ENCODE measurements at places on chromosomes 7 and 10. TPM values are rescaled to one million over a fixed set of nuclear protein-coding genes. Genes with fewer than 3 reads are reported as not detected.

The EPDR1 gene
- 4.3 TPM for polyA plus RNA-seq

The DNAJB12 gene
- polyA plus RNA-seq = 15.9 TPM

The CRYGN gene
- polyA plus RNA-seq = not detected

The SEMA3D gene
- 0.18 TPM for polyA plus RNA-seq

The IKZF1 gene
- 1.6 TPM for polyA plus RNA-seq

The NANOS1 gene
- 0.07 TPM for polyA plus RNA-seq

The MET gene
- polyA plus RNA-seq = 10.2 TPM

The SHH gene
- 3.9 TPM for polyA plus RNA-seq

The KLF14 gene
- not detected for polyA plus RNA-seq

The ABLIM1 gene
- polyA plus RNA-seq = 14.8 TPM

The DPYSL4 gene
- polyA plus RNA-seq = 0.28 TPM

The GBX1 gene
- not detected for polyA plus RNA-seq

GRCh38 chr10:79017882-79018520 lies 50.8 kb upstream of the ZMIZ1 start:
- DNase-seq = no peak
- H3K4me1 ChIP-seq = peaks cover 8% of the 10 kb centered on the region
- H3K27ac ChIP-seq = no peak overlapping the region
- H3K36me3 ChIP-seq = no peaks in the 10 kb centered on the region

DNA sequence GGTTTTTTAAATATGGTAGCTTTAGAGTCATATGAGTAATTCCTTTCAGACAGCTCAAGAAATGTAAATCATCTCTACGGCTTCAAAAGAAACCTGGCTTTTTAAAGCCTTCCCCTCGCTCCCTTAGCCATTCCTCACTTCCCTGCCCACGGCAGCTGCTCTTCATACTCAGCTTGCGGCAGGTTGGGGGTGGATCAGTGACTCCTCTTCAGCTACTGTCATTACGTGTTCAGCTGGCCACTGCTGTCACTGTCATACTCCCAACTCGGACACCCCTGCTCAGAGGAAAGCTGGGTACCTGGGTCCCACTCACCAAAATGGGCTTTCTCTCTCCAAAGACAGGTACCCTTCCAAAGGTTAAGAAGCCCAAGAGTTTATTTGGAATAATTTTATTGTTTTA lies 6.6 kb downstream of the YWHAG start:
- H3K27ac ChIP-seq = no peak overlapping the region
- no peak overlapping the region for H3K4me3 ChIP-seq
- H3K4me1 ChIP-seq = peaks cover 28% of the 10 kb centered on the region
- H3K36me3 ChIP-seq = peaks cover 8% of the 10 kb centered on the region
- no peaks in the 10 kb centered on the region for H3K27me3 ChIP-seq

DNA sequence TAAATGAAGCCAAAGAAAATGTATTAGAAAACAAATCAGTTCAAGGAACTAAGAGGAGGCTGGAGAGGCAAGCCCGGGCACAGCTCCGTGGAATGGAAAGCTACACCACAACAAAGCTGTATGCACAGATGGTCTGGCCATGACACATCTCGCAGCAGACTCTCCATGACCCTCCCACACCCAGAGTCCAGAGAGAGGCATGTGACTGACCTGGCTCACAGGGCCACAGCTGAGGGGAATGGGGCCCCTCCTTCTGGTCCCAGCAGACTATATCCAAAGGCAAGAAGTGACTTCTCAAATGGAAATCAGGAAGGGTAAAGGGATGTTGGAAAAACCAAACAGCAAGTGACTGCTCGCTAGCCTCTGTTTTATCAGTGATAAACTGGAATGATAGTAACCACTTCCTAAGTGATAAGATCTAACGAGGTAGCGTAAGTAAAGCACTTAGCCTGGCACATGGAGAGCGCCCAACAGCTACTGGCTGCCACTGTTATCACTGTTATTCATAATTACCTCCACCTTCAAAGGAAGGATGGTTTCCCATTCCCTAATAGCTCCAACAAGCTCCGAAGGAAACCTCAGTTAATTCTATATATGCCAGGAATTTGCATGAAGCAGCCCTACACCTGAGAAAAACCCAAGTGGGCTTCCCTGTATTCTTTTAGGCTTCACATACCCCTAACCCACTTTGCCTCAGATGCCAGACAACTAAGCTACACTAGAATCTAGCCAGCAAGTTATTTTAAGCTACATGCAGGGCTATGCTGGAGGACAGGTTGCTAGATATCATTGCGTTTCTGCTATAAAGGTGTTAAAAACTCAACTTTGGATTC lies 8.4 kb downstream of the OSBPL3 start:
- H3K27ac ChIP-seq = no peak overlapping the region
- H3K36me3 ChIP-seq = no peaks in the 10 kb centered on the region
- no peak overlapping the region for H3K4me3 ChIP-seq
- no peak for DNase-seq

DNA sequence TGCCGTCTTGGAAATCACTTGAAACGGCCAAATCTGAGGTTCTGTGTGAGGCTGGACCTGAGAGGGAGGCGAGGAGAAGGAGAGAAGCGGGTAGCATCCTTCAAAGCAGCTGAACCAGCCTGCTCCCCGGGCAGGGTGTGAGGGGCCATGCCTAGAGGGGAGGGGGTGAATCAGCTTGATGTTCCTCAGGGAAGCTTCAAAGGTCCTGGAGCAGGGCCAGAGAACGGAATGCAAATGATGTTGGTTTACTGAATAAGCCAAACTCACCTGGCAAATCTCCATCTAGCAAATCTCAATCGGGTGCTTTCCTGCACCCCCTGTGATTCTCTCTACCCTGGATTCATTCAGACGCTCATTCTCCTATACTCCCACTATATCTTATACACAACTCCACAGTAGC lies 226.9 kb downstream of the WDR11 start:
- no peak for DNase-seq
- no peaks in the 10 kb centered on the region for H3K36me3 ChIP-seq
- no peaks in the 10 kb centered on the region for H3K27me3 ChIP-seq
- H3K27ac ChIP-seq = no peak overlapping the region
- no peaks in the 10 kb centered on the region for H3K4me1 ChIP-seq

DNA sequence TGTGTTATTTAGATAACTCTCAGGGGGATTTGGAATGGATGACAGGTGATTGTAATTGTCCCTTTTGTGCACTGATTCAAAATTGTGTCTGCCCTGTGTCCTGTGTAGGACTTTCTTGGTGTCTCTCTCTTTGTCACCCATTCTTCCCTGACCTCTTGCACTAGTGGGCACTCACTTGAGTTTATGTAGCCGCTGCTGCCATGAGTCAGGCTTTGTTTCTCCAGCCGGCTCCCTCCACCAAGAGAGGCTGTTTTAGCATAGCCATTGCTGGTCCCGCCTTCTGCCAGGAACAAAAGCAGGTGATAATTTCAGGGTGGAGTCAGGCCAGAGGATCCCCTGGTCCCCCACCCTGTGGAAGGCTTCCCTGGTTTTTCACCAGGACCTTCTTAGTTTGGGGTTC lies 8.4 kb downstream of the COL17A1 start:
- no peak overlapping the region for H3K4me3 ChIP-seq
- H3K27me3 ChIP-seq = no peaks in the 10 kb centered on the region
- no peak overlapping the region for H3K27ac ChIP-seq
- no peaks in the 10 kb centered on the region for H3K36me3 ChIP-seq
- no peak for DNase-seq

- H3K27ac ChIP-seq = no peak overlapping the region
- no peaks in the 10 kb centered on the region for H3K36me3 ChIP-seq
- H3K4me1 ChIP-seq = no peaks in the 10 kb centered on the region
- DNase-seq = no peak
- no peak overlapping the region for H3K4me3 ChIP-seq
Observed at GRCh38 chr7:28466341-28466740, 54.0 kb downstream of the CREB5 start.

DNA sequence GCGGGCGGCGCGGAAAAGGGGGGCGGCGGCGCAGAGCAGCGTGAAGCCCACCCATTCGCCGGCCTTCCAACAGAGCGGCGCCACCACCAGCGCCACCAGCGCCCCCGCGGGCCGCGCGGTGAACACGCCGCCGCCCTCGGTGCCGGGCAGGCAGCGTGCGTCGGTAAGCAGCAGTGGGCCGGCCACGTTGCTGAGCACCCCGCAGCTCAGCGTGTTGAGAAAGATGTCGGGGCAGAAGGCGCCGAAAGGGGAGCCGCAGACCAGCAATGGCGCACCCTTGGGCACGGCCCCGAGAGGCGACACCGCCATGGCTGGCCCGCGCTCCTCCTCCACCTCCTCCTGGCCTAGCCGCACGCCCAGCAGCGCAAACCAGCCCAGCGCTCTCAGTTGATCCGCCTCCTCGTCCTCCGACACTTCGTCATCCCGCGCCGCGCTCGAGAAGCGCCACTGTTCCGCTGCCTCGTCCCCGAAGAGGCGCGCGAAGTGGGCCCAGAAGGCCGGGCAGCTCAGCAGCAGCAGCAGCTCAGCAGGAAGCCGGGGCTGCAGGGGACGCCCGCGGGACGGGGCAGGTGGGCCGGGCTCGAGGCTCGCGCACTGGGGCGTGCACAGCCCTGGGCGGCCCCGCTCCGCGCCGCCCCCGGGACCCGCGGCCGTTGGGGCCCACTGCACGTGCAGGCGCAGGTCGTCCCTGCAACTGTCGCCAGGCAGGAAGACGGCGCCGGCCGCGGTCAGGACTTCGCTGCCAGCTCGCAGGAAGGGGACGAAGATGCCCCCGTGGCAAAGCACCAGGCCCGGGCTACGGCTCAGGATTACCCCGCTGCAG lies 623 bp downstream of the TYSND1 start:
- H3K4me1 ChIP-seq = peaks cover 4% of the 10 kb centered on the region
- H3K27me3 ChIP-seq = no peaks in the 10 kb centered on the region
- H3K4me3 ChIP-seq = peak overlapping the region; percentile 76

- no peaks in the 10 kb centered on the region for H3K36me3 ChIP-seq
- no peaks in the 10 kb centered on the region for H3K27me3 ChIP-seq
- H3K4me1 ChIP-seq = no peaks in the 10 kb centered on the region
- no peak for DNase-seq
- no peak overlapping the region for H3K27ac ChIP-seq
Observed at GRCh38 chr10:132804785-132805426, 19.0 kb upstream of the NKX6-2 start.

- no peaks in the 10 kb centered on the region for H3K36me3 ChIP-seq
- H3K4me1 ChIP-seq = no peaks in the 10 kb centered on the region
- DNase-seq = no peak
- no peak overlapping the region for H3K4me3 ChIP-seq
Observed at GRCh38 chr7:96729820-96730219, 20.2 kb upstream of the SEM1 start.

DNA sequence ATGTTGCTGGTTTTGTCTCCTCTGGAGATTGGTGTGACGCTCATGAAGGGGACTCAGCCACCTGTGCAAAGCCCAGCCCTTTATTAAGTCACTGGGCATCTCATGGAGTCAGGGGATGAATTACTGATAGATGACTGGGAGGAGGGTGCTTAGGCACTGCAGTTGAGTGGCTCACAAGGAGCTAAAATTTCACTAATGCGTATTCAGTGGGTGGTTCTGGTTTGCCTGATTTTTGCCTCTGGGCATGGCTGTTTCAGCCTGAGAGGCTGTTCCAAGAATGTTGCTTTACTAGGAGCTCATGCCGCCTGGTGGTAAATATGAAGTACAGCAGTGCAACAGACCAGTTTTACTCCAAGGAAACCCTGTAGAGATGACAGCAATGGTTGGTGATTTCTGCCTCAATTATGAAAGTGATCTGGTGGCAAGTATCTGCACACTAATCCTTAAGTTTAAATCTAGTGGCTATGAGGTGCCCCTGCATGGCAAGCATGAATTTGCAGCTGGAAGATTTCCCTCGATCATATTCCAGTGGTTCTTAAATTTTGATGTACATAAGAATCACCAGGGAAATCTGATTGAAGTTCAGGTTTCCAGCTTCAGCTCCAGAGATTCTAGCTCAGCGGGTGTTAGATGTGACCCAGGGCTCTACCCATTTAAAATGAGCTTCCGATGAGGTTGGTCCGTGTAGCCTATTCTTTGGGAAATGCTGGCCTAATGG lies 19.9 kb downstream of the ACTA2 start:
- H3K27me3 ChIP-seq = no peaks in the 10 kb centered on the region
- H3K27ac ChIP-seq = peak overlapping the region; percentile 6
- H3K4me3 ChIP-seq = no peak overlapping the region
- peaks cover 13% of the 10 kb centered on the region for H3K4me1 ChIP-seq
- DNase-seq = no peak

- no peaks in the 10 kb centered on the region for H3K27me3 ChIP-seq
- H3K4me3 ChIP-seq = no peak overlapping the region
- DNase-seq = no peak
- H3K4me1 ChIP-seq = no peaks in the 10 kb centered on the region
- no peak overlapping the region for H3K27ac ChIP-seq
- H3K36me3 ChIP-seq = no peaks in the 10 kb centered on the region
Observed at GRCh38 chr7:39539816-39540215, 26.4 kb upstream of the YAE1 start.

- H3K27ac ChIP-seq = no peak overlapping the region
- no peaks in the 10 kb centered on the region for H3K36me3 ChIP-seq
- DNase-seq = no peak
- H3K4me3 ChIP-seq = no peak overlapping the region
- H3K4me1 ChIP-seq = no peaks in the 10 kb centered on the region
Observed at GRCh38 chr7:144438759-144439158, 35.3 kb upstream of the NOBOX start.

DNA sequence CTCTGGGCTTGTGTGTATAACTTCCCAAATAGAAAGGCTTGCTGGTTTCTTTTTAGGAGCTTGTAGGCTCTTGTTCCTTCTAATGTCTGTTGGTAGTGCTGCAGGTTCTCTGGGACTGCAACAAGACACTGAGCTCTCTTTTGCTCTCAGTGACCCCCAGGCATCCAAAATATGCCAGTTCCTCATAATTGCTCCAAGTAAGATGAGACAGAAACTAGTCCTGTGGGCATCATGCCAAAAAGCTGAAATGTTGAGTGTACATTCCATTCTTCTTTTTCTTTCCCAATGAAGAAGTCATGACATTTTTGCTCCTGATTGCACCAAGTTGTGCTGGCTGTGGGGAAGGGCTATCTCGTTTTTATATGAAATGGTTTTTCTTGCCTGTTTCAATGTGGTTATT lies 7.1 kb upstream of the BTBD16 start:
- H3K27me3 ChIP-seq = no peaks in the 10 kb centered on the region
- no peaks in the 10 kb centered on the region for H3K36me3 ChIP-seq
- DNase-seq = no peak
- no peak overlapping the region for H3K4me3 ChIP-seq
- H3K4me1 ChIP-seq = no peaks in the 10 kb centered on the region

DNA sequence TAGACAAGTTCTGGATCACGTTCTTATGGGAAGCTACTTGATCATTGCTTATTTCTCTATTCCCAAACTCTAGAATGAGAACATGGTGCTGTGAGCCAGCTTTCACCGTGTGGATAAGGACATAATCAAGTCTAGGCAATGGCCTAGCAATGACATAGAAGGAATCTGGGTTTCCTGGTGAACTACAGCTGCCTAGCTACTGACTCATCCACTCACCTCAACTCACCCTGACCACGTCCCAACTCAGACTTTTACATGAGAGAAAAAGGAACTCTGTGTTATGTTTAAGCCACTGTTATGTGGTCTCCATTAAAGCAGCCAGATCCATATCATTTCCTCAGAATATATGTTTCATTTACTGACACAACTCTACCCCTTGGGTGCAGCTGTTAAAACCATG lies 18.8 kb upstream of the MET start:
- DNase-seq = no peak
- no peaks in the 10 kb centered on the region for H3K4me1 ChIP-seq
- H3K4me3 ChIP-seq = no peak overlapping the region
- no peak overlapping the region for H3K27ac ChIP-seq
- H3K36me3 ChIP-seq = no peaks in the 10 kb centered on the region

- H3K27ac ChIP-seq = no peak overlapping the region
- H3K4me3 ChIP-seq = no peak overlapping the region
Observed at GRCh38 chr7:121160150-121161008, 168.4 kb upstream of the WNT16 start.

- peak overlapping the region; percentile 7 for H3K27ac ChIP-seq
- H3K4me1 ChIP-seq = no peaks in the 10 kb centered on the region
- no peaks in the 10 kb centered on the region for H3K27me3 ChIP-seq
- H3K4me3 ChIP-seq = no peak overlapping the region
- no peaks in the 10 kb centered on the region for H3K36me3 ChIP-seq
Observed at GRCh38 chr10:13820119-13820963, 233.6 kb downstream of the PRPF18 start.

Data from liver (tissue), 10 donors.